Adrenal gland (tissue), 19 donors: ENCODE measurements at places on chromosomes 5 and 9. TPM values are rescaled to one million over a fixed set of nuclear protein-coding genes. Genes with fewer than 3 reads are reported as not detected.

DNA sequence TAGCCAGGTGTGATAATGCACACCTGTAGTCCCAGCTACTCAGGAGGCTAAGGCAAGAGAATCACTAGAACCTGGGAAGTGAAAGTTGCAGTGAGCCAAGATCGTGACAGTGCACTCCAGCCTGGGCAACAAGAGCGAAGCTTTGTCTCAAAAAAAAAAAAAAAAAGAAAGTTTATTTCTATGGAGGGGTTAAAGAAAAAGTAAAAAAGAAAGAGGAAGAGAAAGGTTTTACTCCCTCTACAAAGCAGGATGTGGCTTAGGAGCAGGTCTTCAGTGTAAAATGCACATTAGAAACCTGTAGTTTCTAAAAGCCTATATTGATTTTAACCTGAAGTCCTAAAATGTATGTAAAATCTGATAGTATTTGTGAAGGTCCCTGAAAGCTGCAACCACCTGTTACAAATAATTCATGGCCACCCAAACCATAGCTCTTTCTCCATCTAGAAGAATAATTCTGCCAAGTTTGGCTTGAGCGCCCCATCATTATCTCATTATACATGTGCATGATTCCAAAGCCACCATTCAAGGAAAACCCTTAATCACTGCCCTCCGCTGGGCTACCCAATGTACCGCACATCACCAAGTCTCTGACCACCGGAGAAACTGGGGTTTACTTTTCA, 3.4 kb downstream of the FNBP1 start:
- peak; percentile 42 for DNase-seq

DNA sequence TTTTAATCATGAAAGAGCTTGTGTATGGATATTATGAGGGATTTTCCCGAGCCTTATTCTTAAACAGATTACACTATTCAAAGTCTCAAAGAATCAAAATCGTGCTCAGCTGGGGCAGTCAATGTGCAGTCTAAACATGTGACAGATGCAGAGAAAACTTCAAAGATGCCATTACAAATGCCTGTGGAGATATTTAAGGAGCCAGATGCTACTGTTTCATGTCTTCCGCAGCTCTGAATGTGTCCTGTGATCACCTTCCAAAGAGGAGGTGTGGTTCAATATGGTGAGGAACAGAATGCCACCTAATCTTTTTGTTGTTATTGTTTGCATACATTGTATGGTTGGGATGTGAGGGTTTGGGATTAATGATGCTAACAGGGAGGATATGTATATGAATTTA, 593.3 kb upstream of the ARRDC3 start:
- no peak for DNase-seq

GRCh38 chr9:676780-677438, 164.6 kb upstream of the DMRT1 start:
- no peak for DNase-seq

DNA sequence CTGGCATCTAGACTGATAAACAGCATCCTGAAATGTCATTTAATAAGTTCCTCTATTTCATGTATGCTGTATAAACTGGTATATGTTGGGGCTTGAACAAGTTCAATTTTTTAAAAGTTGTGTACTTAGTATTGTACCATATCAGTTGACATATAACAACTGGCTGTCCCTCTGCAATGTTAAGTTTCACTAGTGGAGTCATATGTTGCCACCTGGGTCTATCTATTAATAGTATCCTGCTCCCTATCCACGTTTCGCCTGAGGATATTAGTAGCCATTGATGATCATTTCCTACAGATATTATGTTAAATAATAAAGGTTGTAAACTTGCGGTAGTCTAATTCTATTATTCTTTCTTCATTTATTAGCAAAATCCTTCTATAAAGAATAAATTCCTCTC, 177.6 kb downstream of the RFX3 start:
- no peak for DNase-seq

Gene CCL21
- total RNA-seq, result 22.2 TPM

- no peak for DNase-seq
These were observed 294.0 kb downstream of the EFNA5 start for GRCh38 chr5:107376546-107377276.

GRCh38 chr9:16866587-16866986, 3.9 kb downstream of the BNC2 start:
- no peak for DNase-seq

- no peak for DNase-seq
These were observed 5.1 kb downstream of the TBC1D13 start for GRCh38 chr9:128792134-128792533.

GRCh38 chr9:137387114-137387890, 35.7 kb downstream of the EXD3 start:
- DNase-seq, result no peak

DNA sequence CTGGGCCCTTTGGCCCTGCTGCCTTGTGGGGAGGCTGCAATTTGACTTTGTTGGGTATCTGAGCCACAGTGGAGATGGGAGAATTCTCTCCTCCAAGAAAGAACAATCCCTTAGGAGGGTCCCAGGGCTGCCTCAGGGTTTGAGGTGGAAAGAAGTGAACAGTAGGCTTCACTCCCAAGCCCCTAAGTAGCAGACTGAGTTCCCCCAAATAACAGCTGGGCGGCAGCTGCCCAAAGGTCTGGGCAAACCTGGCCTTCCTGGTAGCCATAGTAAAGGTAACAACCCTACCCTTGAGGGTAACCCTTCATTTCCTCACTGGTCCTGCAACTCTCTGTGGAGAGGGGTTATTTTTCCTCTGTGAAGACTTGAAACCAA, 746 bp downstream of the RGS3 start:
- DNase-seq, result no peak

DNA sequence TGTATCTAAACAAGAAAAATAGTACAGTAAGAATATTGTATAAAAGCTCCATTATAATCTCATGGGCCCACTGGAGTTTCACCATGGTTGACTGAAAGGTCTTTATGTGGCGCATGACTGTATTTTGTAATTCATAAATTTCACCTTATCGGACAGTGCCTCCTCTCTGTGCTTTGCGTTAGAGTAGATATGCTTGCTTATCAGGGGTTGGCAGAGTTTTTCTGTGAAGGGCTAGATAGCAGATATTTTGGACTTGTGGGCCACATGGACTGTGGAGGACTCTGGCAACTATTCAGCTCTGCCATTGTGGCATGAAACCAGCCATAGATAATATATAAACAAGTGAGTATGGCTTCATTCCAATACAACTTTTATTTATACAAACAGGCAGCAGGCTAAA, 23.2 kb downstream of the GAPVD1 start:
- peak; percentile 42 for DNase-seq

Gene CDC20B
- total RNA-seq, result not detected

Gene CARD9
- total RNA-seq, result 5.0 TPM

- DNase-seq, result no peak
These were observed 3.5 kb downstream of the HDHD3 start for GRCh38 chr9:113373256-113373655.

Gene DNAI1
- total RNA-seq, result not detected

- DNase-seq, result no peak
These were observed 7.0 kb upstream of the MRNIP start for GRCh38 chr5:179865491-179866240.

Gene BRINP1
- total RNA-seq, result 0.17 TPM

Gene FSD1L
- 6.7 TPM for total RNA-seq

DNA sequence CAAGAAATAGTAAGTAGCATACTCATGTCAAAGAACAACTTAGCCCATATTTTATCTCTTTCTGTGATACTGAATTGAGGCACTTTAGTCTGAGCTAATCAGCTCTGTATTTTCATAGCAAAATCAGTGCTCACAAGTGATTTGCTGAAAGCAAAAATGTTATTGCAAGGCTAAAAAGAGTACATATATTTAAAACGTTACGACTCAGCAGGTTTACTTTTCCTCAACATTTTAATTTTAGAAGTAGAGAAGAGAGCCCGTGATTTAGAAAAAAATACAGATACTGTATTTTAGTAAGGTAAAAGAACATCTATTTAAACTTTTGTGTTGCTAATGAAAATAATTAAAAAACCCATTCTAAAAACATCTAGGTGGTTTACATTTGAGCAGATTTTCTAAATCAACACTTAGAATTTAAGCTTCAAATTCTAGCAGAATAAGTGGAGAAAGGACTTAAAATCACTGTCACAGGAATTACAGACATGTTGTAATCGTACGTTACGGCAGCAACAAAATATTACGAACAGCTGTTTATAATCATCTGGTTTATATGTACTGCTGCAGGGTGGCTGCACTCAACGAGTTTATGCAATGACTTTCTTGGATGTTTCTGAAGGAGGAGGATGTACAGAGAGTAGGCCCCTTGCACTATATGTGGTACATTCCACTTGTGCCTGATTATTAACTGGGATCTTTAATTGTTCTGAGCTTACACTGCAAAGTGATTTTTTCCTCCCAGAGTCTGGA, 20.1 kb downstream of the SREK1 start:
- no peak for DNase-seq

DNA sequence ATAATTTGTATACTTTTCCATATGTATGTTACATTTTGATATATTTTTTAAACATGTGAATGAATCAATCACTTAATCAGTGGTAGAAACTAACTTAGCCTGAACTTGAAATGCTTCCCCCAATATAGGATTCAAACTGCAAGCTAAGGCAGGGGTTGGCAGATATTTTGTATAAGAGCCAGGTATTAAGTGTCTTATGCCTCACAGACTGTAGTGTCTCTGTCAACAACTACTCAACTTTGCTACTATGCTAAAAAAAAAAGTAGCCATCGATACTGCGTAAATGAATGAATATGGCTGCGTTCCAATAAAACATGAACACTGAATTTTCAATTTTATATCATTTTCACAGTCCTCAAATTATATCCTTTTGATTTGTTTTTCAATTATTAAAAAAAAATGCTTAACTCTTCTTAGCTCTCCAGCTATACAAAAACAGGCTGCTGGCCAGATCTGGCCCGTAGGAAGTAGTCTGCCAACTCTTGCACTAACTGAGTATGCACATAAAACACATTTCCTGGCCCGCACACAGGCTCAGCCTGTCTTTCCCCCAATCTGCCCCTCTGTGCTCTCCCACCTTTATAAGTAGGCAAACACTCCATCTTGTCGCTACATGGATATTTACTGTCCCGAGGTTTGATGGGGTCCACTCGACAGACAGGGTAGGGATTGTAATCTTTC, 91.8 kb downstream of the SAXO1 start:
- DNase-seq, result no peak

GRCh38 chr5:160363211-160363610, 7.2 kb downstream of the C1QTNF2 start:
- no peak for DNase-seq

- no peak for DNase-seq
These were observed at the start of gene RASGRF2 for GRCh38 chr5:80959768-80960442. Gene RASGRF2, plus strand, starts transcription at chr5:80960363. Its CDS starts 376 bp downstream, at chr5:80960739.

DNA sequence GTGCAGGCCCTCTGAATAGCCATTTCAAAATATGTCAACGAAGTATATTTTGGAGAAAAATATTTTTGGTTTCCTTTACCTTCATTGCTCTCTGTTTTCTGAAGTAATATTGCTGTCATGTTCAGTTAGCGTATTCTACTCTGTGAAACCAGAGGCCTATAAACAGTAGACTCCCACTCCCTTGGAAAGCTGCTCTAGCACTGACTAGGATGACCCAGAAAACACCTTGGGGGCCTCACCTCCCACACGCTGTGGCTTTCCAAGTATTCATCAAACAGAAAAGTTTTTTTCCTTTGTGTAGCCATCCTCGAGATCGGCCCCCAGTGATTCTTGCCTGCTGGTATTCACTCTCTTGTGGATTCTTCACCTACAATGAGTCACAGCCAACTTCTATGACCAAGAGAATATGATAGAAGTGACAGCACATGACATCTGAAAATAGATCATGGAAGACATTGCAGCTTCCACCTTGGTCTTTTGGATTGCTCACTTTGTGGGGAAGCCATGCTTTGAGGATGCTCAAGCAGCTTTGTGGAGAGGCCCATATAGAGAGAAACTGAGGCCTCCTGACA, 28.9 kb upstream of the CTXN3 start:
- no peak for DNase-seq

Gene SLC6A18
- total RNA-seq, result not detected

Gene HEMGN
- total RNA-seq, result not detected

Gene TMEM252
- total RNA-seq, result not detected

Gene WNT8A
- total RNA-seq, result not detected

GRCh38 chr5:168319774-168320173, 28.3 kb downstream of the WWC1 start:
- DNase-seq, result no peak

DNA sequence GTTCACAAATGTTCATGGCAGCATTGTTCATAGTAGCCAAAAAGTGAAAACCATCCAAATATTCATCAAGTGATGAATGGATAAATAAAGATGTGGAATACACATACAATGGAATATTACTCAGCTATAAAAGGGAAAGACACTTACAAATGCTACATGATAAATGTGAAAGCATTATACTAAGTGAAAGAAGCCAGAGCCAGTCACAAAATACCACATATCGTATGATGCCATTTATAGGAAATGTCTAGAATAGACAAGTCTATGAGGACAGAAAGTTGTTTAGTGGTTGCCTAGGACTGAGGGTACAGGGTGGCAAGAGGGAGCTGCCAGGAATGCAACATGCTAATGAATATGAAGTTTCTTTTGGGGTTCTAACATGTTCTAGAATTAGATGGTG, 148.7 kb downstream of the DEPDC1B start:
- no peak for DNase-seq

Gene MEGF10
- total RNA-seq, result 15.8 TPM

GRCh38 chr5:143194713-143195112, 208.8 kb downstream of the NR3C1 start:
- DNase-seq, result no peak

GRCh38 chr5:5497152-5497788, 74.8 kb downstream of the ICE1 start:
- peak; percentile 79 for DNase-seq

DNA sequence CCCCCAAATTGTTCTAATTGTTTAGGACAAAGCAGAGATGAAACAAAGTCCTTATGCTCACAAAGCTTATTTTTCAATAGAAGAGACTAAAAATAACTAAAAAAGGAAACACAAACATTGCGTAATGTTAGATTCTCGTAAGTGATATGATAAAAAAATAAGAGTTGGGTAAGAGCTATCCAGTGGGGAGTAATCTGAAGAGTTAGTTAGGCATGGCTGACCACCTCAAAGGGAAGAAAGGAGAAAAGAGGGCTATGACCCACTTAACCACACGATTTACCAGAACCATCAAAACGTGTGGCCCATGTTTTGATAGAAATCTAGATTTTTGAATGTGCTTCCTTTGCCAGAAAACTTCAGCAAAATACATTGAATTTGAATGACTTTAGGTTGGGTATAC, 1296.8 kb upstream of the NUDT12 start:
- no peak for DNase-seq
